Hematopoietic multipotent progenitor cell (in vitro differentiated cells): ENCODE measurements at places on chromosomes 5 and 9.

GRCh38 chr9:94901019-94901363 lies 174.5 kb downstream of the AOPEP start:
- DNase-seq = no peak

- no peak for DNase-seq
These were observed 507 bp downstream of the RICTOR start for GRCh38 chr5:39073767-39074016.

- peak; percentile 26 for DNase-seq
These were observed 174.1 kb downstream of the KDM4C start for GRCh38 chr9:6931913-6932312.

- no peak for DNase-seq
These were observed 792 bp downstream of the NTMT1 start for GRCh38 chr9:129626625-129627284.
